ENCODE measurements at places on chromosomes 7 and 10.

- no peak for DNase-seq
These were observed 335.8 kb downstream of the ELMO1 start for GRCh38 chr7:37112876-37113275.

DNA sequence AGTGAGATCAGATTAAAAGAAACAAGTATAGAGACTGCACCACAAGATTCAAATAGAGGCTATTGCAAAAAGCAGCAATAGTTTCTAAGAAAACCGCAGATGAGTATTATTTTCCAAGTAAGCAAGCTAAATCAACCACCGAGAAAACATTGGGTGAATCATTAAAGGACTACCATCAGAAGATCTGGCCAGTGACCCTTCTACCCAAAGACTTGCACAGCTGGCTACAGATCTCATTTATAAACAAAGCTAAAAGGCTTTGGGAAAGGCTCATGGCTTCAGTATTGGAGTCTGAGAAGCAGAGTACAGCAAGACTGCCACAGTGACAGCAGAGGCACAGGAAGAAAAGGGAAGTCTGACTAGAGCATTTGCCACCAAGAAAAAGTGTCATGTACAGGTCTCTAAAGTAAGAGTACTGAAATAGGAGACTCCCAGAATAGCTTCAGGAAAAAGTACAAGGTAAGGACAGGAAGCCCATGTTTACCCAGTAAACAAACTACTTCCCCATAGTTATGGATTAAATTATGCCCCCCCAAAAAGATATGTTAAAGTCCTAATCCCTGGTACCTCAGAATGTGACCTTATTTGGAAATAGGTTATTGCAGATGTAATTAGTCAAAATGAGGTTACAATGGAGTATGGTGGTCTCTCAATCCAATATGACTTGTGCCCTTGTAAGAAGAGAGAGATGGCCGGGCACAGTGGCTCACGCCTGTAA is 19.0 kb downstream of the STEAP1 start:
- DNase-seq, result peak; percentile 43

DNA sequence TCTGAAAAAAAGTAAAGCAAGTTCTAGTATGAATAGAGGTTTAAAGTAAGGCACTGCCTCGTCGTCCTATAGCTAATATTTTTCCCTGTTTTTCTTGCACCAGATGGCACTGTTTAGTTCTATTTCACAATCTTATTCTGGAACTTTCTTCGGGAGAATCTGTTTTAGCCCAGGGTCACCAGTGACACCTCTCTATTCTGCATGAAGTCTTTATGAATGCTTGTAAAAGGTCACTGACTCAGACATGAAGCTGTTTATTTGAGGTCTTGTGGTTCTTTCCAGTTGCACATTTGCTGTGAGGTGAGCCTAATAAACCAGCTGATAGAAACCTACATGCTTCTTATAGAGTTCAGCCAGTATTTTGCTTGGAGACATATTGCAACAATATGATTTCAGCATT is 444.3 kb downstream of the AUTS2 start:
- DNase-seq, result no peak

- no peak for DNase-seq
These were observed 263.5 kb downstream of the SEMA3D start for GRCh38 chr7:84923348-84923747.

- DNase-seq, result no peak
These were observed 76.0 kb upstream of the PRPS1L1 start for GRCh38 chr7:18103436-18104218.

- no peak for DNase-seq
These were observed 10.8 kb upstream of the BAG3 start for GRCh38 chr10:119640384-119640783.

DNA sequence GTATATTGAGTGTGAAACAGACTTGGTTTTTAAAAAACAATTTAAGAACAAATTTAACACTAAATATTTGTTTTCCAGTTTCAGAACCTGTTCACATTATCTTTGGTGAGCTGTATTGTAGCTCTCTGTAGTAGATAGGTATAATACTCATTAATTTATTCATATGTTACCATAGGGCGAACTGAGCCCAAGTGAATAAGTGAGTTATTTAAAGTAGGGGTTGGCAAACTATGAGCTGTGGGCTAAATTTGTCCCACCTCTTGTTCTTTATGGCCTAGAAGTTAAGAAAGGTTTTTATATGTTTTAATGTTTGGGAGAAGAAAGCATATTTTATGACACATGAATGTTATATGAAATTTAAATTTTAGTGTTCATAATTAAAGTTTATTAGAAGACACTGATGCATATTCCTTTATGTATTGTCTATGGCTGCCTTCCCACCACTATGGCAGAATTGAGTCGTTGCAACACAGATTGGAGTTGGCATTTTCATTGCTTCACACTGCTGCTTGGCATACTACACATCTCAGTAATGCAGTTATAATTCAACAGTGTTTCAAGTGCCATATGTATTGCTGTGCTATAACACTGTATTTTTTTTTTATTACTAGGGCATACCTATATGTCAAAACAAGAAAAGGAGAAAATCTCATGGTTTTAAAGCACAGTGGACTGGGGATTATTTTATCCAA is 146.5 kb downstream of the ADK start:
- DNase-seq, result no peak

DNA sequence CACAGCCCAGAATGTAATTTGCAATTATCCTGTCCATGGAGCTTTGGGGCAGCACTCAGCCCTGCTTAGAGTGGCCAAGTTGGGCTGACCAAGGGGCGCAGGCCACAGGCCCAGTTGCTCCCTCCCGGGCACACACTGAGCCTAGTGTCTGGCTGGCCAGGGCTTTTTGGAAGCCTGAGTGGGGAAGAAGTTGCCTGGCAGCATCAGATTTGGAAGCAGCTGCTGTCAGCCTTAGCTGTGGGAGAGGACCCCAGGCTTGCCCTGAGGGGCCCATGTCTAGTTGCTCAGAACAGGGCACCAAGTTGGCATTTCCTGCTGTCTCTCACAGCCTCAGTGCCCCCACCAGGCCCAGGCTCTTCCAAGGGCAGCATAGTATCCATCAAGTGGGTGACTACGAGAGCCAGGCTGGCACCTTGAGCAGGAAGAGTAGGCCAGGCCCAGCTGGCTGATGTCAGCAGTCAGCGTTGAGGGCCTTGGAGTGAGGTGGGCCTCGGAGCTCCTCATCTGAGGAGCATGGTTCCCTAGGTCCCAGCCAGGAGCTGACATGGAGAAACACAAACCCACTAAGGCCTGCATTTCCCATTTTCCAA is 14.4 kb downstream of the ANTXRL start:
- DNase-seq, result no peak

DNA sequence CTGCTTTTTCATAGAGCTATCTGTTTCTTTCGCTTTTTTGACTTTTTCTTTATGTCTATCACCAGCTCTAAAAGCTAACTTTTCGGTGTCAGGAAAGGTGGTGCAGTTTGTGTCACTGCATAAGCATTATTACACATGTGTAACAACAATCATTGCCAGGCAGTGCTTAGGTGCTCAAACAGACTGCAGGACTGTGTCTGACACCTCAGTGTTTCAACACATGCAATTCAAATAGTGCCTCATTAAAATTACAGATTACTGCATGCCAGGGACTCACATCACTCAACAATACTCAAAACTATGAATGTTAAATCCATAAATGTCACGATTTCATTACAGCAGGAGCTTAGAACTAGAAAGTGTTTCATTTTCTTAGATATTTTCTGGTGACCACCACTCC is 265.3 kb upstream of the SMIM30 start:
- no peak for DNase-seq

DNA sequence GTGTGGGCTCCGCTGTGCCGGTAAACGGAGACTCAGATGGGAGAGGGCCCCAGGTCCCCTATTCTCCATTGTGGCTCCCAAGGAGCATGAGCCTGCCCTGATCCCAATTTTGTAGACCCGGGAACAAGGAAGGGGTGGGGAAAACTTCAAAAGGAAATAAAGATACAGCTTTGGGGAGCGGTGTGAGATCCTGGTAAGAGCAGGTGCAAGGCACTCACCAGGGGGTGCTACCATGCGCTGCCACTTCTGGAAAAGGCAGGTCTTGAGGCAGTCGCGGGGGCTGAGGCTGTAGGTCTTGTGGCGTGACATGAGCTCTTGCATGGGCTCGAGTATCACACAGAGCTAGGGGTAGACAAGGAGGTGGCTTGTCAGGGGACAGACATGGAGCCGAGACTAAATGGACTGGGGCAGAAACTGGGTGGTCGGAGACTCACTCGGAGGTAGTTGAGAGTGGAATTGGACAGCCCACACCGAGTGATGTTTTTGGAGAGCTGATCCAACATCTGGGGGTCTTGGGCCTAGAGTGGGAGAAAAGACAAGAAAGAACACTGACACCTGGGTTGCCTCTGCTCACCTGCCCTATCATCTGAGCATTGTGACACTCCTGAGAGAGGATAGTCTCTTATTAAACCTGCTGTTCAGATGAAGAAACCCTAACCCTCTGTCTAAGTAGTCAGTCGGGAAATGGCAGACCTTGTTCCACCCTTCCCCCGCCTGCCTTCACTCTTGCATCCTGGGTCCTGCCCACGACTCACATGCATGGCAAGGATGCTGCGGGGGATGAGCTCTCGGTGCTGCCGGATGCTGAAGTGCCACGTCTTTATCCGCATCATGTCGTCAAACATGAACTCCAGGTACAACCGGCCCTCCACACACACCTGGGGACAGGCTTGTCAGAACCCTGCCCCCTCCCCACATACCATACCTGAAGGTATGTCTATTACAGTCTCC is 10.7 kb downstream of the LDB1 start:
- DNase-seq, result no peak

DNA sequence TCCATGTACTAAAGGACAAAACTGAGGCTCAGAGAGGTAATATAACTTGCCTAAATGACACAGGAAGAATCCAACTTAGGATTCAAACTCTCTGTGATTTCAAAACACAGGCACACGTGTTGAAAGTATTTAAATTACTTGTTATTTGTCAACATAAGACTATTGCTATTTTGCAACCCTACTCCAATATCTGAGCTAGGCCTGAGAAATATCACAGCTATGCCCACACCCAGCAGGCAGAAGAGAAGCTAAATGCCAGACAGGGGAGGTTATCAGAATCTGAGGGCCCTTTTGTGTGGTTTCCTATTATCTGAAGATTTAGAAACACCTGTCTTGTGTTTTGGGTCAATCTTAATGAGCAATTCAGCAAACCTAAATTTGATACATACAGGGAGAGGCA is 204.3 kb downstream of the ANK3 start:
- peak; percentile 46 for DNase-seq

GRCh38 chr10:65166272-65166671 is 1645.1 kb downstream of the REEP3 start:
- no peak for DNase-seq

- DNase-seq, result peak; percentile 54
These were observed 135.8 kb downstream of the CAMK1D start for GRCh38 chr10:12484941-12485805.

GRCh38 chr10:96890172-96890513 is 58.0 kb downstream of the LCOR start:
- DNase-seq, result peak; percentile 27

GRCh38 chr10:123865880-123866279 is 25.7 kb downstream of the CPXM2 start:
- DNase-seq, result no peak

DNA sequence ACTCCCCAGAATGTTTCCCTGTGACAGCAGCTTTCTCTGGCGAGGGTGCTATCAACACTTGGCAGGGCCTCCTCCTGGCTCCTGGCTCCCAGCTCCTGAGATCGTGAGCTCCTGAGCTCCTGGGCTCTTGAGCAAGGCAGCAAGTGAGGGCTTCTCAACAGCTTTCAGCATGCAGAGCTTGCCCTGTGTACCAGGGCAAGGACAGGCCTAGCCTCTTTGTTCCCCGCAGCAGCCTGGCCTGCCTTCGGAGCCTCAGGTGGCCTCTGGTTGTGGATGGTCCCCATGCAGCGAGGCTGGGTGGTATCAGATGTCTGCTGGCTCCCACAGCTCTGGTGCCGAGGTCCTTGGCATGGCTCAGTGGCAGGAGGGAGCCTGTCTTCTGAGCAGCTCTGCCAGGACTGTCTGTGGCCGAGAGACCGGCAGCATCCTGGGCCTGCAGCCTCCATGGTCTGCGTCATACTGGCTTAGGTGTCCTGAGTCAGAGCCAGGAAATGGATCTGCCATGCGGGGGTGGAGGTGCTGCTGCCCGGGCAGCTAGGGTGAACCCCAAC is 44.2 kb downstream of the ZMIZ1 start:
- DNase-seq, result no peak

- peak; percentile 47 for DNase-seq
These were observed 90.0 kb upstream of the ADRB1 start for GRCh38 chr10:113953505-113954272.

GRCh38 chr10:124266468-124267230 is 152.1 kb downstream of the OAT start:
- DNase-seq, result no peak

- no peak for DNase-seq
These were observed 8.2 kb upstream of the PON3 start for GRCh38 chr7:95404316-95404865.

DNA sequence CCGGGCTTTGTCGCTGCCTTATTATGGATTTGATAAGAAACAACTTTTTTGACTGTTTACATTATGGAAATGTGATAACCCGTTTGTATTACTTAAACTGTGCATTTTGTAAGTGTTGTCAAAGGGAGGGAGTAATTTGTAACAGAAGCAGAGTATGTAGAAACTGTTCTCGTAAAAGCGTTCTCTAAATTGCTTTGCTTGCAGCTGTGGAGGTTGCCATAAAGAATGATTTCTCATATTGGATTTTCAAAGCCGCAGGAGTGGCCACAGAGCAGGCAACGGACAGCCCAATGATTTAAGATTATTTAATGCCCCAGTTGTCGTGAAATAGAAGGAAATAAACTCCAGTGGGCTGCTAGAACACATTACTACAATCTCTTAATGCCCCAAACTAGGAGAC is 114.0 kb upstream of the INSYN2A start:
- DNase-seq, result no peak

GRCh38 chr10:79187121-79187940 is 118.6 kb downstream of the ZMIZ1 start:
- DNase-seq, result no peak

DNA sequence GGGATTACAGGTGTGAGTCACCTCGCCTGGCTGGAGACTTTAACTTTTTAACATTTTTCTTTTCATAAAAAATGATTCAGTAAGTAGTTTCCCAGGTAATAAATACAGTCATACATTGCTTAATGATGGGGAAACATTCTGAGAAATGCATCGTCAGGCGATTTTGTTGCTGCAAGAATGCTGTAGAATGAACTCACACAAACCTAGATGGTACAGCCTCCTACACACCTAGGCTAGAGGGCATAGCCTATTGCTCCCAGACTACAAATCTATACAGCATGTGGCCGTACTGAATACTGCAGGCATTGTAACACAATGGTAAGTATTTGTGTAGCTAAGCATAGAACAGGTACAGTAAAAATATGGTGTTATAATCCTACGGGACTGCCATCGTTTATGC is 108.5 kb upstream of the SFMBT2 start:
- no peak for DNase-seq

DNA sequence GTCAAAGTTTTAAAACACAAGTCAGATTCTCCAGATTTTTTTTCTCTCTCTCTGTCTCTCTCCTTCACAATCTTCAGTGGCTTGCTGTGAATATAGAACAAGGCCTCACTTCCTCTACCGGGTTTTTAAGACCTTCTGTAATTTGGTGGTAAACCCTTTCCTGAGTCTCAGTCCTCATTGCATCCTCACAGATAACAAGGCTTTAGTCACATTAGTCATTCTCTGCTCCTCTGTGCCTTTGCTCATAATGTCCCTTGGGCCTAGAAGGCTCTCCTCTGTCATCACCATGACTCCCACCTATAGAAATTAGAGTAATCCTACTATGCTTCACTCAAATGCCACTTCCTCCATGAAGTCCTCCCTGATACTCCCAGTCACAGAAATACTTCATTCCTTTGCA is 172.7 kb upstream of the HPS1 start:
- peak; percentile 64 for DNase-seq

All from OCI-M1 (cell line).